ENCODE measurements at places on chromosomes 2 and 18. TPM values are rescaled to one million over a fixed set of nuclear protein-coding genes. Genes with fewer than 3 reads are reported as not detected.

IL36RN gene
- total RNA-seq, result not detected

- DNase-seq, result no peak
Measured at GRCh38 chr2:128867936-128868636, 549.4 kb upstream of the HS6ST1 start.

THSD7B gene
- under 0.01 TPM for total RNA-seq

GRCh38 chr2:227406177-227407031 is 18.7 kb upstream of the SCYGR1 start:
- peak; percentile 97 for DNase-seq

- no peak for DNase-seq
Measured at GRCh38 chr2:203973676-203974075, 37.1 kb downstream of the ICOS start.

ZNF24 gene
- 31.8 TPM for total RNA-seq

- DNase-seq, result peak; percentile 30
Measured at GRCh38 chr2:155377266-155377680, 678.8 kb downstream of the KCNJ3 start.

GRCh38 chr2:63853527-63854310 is 12.0 kb downstream of the UGP2 start:
- DNase-seq, result peak; percentile 70

DSG1 gene
- total RNA-seq, result not detected

- peak; percentile 39 for DNase-seq
Measured at GRCh38 chr2:43127208-43127940, 99.0 kb downstream of the ZFP36L2 start.

GRCh38 chr2:224190936-224191270 is 151.8 kb upstream of the SERPINE2 start:
- DNase-seq, result peak; percentile 54

- no peak for DNase-seq
Measured at GRCh38 chr2:6053743-6054142, 361.6 kb downstream of the SOX11 start.

- no peak for DNase-seq
Measured at GRCh38 chr2:36802952-36803351, 106.4 kb downstream of the VIT start.

IL37 gene
- not detected for total RNA-seq

DNA sequence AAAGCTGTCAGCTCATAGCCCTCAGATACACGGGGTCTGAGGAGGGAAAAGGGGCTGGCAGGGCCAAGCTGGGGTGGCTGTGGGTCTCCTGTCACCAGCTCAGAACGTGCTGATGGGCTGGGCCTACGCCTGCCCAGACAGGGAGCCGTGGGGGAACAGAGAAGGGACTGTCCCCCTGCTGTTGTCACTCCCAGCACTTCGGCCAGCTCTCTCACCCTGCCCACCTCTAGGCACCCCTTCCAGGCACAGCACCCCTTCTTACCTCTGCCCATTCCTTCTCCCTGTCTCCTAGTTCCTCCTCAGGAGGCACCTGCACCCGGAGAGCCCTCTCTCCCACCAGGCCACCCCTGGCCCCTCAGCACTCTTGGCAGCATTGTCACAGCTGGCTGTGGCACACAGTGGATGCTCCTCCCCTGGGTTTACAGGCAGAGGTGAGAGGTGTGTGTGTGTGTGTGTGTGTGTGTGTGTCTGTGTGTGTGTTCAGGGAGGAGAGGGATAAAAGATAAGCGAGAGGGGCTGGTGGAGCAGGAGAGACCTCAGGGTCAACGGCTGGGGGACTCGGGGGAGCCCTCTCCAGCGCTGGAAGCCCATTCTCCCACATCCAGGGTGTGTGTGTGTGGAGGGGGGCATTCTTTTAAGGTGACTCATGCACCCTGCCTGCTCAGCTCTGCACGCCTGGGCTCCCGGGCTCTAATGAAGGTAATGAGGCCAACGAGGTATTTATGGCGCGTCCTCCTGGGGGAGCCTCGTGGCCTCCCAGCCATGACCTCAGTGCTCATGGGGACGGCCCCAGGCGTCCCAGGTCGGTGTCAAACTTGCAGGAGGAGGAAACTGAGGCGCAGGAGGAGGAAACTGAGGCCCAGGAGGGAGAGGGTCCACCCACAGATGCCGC is 66.1 kb upstream of the SMAD7 start:
- peak; percentile 62 for DNase-seq

- no peak for DNase-seq
Measured at GRCh38 chr18:46282177-46282570, 178.0 kb downstream of the HAUS1 start.

DNA sequence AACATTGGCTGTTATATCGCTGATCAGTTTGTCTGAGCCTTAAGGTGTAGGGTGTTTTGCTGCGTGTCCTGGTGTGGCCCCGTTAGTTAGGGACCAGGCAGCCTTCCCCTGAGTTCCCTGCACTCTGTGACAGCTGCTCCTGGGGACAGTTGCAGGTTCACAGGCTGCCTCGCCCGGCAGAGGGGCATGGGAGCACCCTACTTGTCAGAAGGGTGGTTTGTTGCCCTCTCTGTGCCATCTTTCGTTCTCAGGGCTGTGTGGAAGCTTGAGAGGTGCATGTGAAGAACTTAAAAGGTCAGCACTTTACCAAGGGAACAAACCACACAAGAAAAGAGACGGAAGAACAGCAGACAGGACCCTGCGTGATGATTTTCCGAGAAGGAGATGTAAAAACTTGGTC is 159.6 kb downstream of the LDLRAD4 start:
- no peak for DNase-seq

GRCh38 chr18:78977637-78978348 is 1.8 kb upstream of the SALL3 start:
- peak; percentile 23 for DNase-seq

- peak; percentile 36 for DNase-seq
Measured at GRCh38 chr2:35080231-35080910, 1275.2 kb upstream of the CRIM1 start.

- DNase-seq, result no peak
Measured at GRCh38 chr2:20433249-20433648, 13.6 kb upstream of the RHOB start.

SLC38A11 gene
- 0.50 TPM for total RNA-seq

AMMECR1L gene
- total RNA-seq, result 16.8 TPM
